Naive thymus-derived CD8-positive, alpha-beta T cell (primary cell): ENCODE measurements at places on chromosomes 7 and 10. TPM values are rescaled to one million over a fixed set of nuclear protein-coding genes. Genes with fewer than 3 reads are reported as not detected.

LBX1 gene
- not detected for total RNA-seq

GRCh38 chr10:111082102-111082975, 5.5 kb downstream of the ADRA2A start:
- peaks cover 19% of the 10 kb centered on the region for H3K4me1 ChIP-seq
- no peak for DNase-seq
- H3K27ac ChIP-seq = peak overlapping the region; percentile 20

GRCh38 chr10:33388382-33388781, 53.9 kb upstream of the NRP1 start:
- peaks cover 17% of the 10 kb centered on the region for H3K27me3 ChIP-seq
- no peaks in the 10 kb centered on the region for H3K36me3 ChIP-seq
- H3K27ac ChIP-seq = no peak overlapping the region
- no peaks in the 10 kb centered on the region for H3K4me1 ChIP-seq
- H3K4me3 ChIP-seq = no peak overlapping the region

GRCh38 chr10:88841316-88842111, 10.1 kb downstream of the ANKRD22 start:
- H3K4me3 ChIP-seq = no peak overlapping the region
- DNase-seq = no peak
- no peaks in the 10 kb centered on the region for H3K36me3 ChIP-seq
- peaks cover 2% of the 10 kb centered on the region for H3K27me3 ChIP-seq
- no peaks in the 10 kb centered on the region for H3K4me1 ChIP-seq
- H3K27ac ChIP-seq = no peak overlapping the region

GRCh38 chr7:8582728-8583127, 149.3 kb downstream of the NXPH1 start:
- no peak for DNase-seq
- no peaks in the 10 kb centered on the region for H3K36me3 ChIP-seq
- H3K27me3 ChIP-seq = peaks cover 2% of the 10 kb centered on the region

DNA sequence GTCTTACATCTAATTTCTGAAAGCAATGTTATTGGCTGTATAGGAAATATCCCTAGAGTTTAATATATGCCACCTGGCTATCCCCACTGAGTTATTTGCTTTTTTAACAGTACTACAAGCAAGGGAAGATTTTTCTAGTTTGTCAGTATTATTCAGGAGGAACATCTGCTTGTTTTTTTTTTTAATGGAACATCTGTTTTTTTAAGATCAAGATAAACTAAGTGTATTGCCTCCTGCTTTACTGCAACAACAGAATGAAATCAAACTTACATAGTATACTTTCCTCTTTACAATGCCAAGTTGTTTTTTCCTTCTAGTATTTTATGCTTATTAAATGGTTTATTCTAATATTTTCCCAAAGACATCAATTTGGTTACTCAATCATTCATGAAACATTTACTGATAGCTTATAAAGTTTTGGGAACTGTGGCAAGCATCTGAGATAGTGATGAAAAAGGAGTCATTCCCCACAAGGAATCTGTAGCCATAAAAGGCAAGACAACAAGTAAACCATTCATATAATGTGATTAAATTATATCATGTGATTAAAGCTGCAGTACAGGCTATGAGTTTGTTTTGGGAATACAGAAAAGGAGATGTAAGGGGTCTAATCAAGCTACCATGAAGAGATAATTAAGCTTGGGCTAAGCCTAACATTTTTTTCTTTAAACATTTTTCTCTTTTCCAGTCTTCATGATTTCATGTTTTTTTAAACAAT, 17.4 kb downstream of the MTPN start:
- no peak overlapping the region for H3K4me3 ChIP-seq
- no peak overlapping the region for H3K27ac ChIP-seq
- no peak for DNase-seq
- no peaks in the 10 kb centered on the region for H3K27me3 ChIP-seq
